IPS DF 19.7 (cell line): ENCODE measurements at places on chromosomes 4 and X.

GRCh38 chr4:20422398-20422797 lies 170.7 kb downstream of the SLIT2 start:
- DNase-seq: peak; percentile 28

GRCh38 chr4:92182006-92182735 lies 121.6 kb upstream of the GRID2 start:
- no peak for DNase-seq

DNA sequence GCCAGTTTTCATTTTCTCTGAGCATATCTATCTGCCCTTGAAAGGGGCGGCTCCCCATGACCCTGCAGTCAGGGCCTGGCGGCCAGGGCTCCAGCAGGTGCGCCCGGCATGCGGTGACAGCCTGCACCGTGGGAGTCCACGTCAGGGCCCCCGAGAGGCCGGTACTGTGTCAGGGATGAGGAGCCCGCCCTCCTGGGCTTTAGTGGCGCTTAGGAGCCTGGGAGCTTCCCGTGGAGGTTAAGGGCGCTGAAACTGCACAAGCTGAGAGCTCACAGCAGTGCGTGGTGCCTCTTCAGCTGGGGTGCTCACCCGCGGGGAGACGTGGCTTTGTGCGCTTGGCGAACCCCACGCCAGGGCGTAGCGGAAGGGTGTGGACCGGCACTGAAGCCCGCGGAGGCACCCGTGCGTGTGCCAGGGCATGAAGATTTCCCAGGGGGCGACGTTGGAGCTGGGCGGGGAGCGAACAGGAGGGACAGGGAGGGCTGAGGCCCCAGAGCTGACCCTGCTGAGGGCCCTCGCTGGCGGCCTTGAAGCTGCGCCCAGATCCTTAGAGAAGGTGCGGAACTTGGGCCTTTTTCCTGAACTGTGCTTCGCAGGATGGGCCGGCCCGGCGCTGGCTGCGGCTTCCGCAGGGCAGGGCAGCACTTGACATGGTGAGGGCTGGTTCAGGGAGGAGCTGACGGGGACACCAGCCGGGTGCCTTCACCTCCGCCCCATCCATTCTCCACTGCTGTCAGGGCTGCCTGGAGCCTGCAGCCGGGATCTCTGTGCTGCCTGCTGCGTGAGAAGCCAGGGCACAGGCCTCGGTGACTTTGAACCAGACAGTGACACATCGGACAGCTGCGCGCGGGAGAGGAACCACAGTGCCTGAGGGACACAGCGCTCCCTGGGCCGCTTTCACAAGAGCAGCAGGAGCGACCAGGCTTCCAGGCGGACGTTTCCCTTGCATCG lies 32.9 kb downstream of the HTT-AS start:
- DNase-seq: no peak

DNA sequence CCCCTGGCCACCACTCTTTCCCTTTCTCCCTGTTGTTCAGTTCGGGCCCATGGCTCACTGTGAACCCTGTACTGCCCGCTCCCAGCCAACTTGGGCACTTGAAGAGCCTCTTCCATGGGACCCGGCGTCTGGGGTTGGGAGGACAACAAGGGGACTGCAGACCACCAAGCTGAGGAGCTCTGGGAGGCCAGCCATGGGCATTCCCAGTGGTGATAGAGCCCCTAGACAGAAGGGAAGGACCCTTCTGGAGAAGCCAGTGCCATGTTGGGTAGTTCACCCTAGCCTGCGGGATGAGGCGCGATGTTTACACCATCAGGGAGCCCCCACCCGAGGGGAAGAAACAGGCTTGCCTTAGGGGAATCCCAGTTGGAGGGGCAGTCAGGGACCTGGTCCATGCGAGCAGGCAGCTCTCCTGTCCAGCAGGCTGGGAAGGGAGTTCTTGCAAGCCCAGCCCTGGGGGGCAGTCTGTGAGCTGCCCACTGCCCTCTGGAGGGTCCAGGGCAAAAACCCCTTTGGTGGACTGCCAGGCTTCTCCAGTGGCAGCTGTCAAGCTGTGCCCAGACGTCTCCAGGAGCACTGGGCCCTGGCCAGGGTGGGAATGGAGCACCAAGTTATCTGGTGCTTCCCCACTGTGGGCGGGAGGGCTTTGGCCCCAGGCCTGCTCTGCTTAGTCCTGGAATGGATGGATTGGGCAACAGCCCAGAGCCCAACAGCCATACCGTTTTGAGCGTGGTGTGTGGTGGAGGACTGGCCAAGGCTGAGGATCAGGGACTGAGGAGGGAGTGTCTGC lies 23.7 kb upstream of the UBA1 start:
- DNase-seq: no peak

DNA sequence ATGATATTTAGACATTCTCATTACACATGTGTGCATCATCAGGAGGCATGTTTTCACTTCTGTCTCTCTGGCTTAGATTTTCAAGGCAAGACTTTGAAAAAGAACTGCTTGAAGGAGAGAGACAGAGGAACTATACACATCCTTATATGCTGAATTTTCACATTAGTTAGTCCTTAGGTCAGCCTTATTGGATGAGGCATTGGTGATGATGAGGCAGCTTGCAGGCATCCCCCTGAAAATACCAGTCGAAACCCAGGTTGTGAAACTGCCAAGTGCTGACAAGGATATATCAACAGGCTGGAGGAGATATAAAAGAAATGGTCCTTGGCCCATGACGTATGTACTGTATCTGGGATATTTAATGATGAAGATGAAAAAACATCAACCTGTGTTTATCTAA lies 297.2 kb upstream of the AADAT start:
- DNase-seq: no peak

DNA sequence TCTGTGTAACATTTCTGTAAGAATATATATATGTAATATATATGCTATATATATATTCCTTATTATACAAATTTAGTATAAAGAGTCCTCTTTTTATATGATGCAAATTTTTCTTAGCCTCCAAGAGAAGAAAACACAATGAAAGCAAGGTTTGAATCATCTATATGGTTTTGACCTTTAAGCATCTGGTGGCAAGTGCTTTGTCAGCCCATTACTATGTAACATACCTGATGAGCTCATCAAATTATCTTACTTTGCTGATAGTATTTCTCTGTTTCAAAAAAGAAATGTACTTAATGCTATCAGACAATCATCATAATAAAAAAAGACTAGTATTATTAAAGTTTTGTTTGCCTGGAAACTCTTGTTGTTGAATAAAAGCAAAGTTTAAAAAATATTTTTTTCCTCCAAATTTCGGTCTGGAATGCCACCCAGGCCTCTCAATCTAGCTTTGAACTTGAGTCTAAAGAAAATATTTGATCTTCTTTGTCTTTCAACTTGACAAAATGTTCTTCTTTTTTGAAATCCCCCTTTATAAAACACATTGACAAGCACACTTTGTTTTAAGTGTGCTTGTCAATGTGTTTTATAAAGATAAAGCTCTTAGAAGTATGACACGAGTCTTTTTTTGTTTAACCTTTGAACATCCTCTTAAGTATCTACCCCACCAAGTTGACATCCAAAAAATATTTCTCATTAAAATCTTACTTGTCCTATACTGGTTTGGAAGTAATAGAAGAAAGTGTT lies 26.2 kb downstream of the ZNF330 start:
- no peak for DNase-seq

- DNase-seq: no peak
Observed at GRCh38 chr4:138229160-138229559, 13.0 kb downstream of the SLC7A11 start.

- DNase-seq: peak; percentile 67
Observed at GRCh38 chrX:32987142-32987541, 224.2 kb downstream of the DMD start.

- no peak for DNase-seq
Observed at GRCh38 chrX:155334486-155335336, at the start of gene CLIC2. CLIC2 (minus strand) TSS chrX:155334614; CDS start chrX:155334427, 187 bp downstream.

DNA sequence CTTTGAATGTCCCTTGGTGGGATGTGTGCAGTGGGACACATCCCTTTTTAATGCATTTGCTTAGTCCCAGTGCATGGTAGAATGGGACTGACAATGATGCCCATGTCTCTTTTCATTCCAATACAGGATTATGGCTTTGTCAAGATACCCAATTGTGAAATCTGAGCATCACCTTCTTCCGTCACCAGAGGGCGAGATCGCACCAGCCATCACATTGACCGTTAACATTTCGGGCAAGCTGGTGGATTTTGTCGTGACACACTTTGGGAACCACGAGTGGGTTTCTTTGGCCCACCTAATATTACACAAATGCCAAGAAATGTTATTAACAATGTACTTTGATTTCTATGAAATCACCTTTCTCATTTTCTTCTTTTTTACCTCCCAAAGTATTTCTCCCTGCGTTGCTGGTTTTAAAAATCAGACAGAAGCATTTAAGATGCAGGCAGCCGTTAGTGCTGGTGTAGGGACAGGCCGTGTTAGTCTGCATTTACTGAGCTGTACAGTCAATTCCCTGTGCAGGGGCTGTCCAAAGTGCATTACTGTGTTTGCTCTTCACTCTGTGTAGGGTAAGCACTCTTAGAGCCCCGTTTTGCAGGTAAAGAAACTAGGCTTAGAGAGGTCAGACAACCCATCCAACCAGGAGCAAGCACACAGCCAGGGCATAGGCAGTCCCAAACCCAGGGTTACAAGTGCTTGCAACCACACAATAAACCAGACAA lies 46.5 kb downstream of the CWH43 start:
- no peak for DNase-seq

DNA sequence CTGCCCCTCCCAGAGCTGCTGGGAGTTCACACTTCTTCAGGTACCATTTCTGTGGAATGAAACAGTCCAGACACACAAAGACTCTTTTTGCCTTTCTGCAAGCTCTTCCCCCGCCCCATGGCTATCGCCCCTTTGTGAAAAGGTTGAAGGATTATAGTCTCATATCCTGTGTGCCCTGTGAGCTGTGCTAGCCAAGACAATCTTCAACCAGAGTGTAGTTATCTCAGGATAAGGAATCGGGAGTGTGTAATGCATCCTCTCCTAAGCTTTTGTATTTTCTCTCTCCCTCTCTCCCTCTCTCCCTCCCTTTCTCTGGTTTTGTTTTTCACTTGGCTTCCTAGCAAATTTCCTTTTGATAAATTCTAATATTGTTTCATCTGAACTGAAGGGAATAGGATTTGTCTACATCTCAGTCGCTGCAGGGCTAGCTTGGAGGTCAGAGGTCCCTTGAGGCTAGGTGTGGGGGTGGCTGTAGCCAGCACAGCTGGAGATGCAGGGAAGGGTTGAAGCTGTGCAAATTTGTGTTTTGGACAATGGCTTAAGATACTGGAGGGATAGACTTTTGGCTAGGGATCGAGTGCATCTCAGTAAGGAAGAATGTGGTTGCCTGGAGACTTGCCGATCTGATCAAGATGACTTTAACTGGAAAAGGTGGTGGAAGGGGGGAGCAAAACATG lies 74.6 kb upstream of the NALF2 start:
- no peak for DNase-seq

DNA sequence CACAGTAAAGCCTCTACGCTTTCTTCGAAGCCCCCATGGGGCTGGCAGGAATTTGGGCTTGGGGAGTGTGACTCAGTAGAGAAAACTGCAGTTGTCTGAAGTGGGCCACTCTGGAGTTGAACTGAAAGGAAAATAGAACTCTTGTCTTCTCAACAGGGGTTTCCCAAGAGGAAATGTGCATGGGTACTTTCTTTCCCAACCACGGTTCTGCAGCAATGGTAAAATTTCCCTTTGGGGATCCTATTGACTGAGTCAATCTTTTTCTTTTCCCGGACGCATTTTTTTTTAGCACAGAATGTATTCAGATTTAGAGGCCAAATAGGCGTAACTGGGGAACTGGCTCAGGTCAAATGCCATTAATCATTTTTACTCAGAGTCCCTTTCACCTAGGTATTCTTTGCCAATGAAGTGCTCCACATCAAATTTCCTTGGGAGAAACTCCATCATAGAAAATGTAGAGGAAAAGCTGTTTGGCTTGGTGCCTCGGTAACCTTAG lies 269.3 kb downstream of the STIM2 start:
- DNase-seq: no peak

GRCh38 chr4:177490769-177491168 lies 48.5 kb upstream of the AGA start:
- no peak for DNase-seq

GRCh38 chrX:30489323-30489722 lies 88.2 kb downstream of the TASL start:
- no peak for DNase-seq

DNA sequence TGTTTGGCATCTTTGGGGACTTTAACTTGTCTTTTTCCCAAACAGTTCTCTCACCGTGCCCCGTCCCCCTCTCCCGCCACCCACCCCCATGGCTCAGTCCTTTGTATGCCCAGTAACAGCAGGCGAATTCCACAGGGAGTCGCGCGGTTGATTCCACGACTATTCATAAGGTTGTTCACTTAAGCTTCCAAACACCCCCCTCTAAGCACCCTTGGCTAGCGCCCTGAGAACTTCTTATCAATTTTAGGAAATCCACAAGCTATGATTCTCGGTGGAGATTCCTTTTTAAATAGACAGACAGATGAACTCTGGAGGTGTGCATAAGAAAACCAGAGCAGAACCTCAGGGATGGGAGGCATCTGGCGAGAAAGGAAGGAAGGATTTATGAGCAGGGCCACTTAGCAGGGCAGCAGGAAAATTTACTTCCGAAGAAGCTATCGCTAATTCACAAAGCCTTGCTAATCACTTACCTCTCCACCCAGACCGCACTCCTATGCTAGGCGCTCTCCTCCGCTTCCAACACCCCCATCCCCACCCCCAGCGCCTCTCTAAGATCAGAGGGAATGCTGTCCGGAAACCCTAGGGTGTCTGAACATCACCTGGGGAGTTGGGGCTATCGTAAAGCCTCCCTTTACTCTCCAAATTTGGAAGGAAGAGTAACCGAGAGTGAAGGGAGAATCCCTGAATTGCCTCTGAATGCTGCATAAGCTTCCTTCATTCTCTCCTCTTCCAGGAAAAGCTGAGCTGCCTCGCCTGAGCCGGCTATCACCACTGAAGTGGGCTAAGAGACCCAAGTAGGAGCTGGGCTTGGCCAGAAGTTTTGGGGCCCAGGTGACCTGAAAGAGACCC lies 1.7 kb downstream of the UNC5C start:
- DNase-seq: no peak

- no peak for DNase-seq
Observed at GRCh38 chr4:57676394-57676793, 566.2 kb upstream of the IGFBP7 start.

GRCh38 chrX:30806187-30806728 lies 82.8 kb downstream of the TAB3 start:
- no peak for DNase-seq

DNA sequence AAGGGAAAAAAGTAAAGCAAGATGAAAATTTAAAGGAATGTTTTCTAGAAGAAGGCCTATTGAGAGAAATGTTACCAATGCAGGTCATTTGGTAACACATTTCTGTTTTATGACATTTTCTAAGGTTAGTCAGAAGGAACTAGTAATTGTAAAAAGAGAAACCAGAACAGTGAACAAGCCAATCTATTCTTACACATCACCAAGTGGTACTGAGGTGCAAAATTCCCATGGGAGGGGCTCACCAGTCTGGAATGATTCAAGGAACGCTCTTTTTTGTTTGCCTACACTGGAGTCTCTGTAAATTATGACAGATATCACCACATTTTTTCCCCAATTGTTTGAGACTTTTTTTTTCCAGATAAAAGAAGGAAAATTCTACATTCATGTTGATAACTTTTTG lies 404.7 kb upstream of the CNKSR2 start:
- no peak for DNase-seq

- no peak for DNase-seq
Observed at GRCh38 chrX:140431521-140431920, 73.3 kb downstream of the SOX3 start.

- no peak for DNase-seq
Observed at GRCh38 chrX:100625985-100626491, 10.6 kb downstream of the TSPAN6 start.
